Right lung (tissue), 10 donors: ENCODE measurements at places on chromosomes 12 and 14. TPM values are rescaled to one million over a fixed set of nuclear protein-coding genes. Genes with fewer than 3 reads are reported as not detected.

Gene OR9K2
- polyA plus RNA-seq, result not detected

Gene PLCZ1
- polyA plus RNA-seq, result 1.9 TPM

Gene EML1
- 32.8 TPM for polyA plus RNA-seq

Gene CLEC14A
- 48.4 TPM for polyA plus RNA-seq

GRCh38 chr12:3379079-3379478 lies 111.9 kb upstream of the PRMT8 start:
- DNase-seq, result no peak

- DNase-seq, result no peak
Measured at GRCh38 chr12:1890810-1891209, 27.6 kb downstream of the CACNA2D4 start.

DNA sequence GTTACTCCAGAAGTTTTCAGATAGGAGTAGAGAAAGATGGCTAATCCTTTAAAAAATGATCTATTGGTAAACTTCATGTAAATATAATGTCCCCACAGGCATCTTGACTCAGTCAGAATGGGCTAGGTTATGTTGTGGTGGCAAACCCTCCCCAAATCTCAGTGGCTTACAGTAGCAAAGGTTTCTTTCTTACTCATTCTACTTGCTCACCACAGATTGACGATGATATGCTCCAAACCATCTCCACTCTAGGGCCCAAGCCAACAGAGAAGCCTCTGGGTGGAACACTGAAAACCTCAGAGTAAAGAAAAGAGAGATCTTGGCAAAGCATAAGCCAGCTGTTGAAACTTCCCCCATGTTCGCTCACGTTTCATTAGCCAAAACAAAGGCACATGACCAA lies 146.4 kb downstream of the EMP1 start:
- no peak for DNase-seq

DNA sequence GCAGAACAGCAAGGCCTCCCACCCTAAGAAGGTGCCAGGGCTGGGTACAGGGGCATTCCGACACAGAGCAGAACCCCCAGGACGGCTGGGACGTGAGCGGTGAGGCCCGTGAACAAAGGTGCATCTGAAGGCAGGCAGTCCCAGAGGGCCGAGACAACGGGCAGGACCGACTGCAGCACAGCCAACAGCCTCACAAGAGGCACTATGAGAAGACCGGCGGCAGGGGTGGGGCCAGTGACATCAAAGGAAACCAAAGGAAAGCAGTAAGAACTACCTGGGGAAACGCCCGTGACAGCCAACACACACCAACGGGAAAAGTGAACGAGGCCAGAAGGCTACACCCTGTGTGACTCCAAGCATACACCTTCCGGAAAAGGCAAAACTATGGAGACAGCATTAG lies 9.1 kb downstream of the BTBD6 start:
- DNase-seq, result no peak

DNA sequence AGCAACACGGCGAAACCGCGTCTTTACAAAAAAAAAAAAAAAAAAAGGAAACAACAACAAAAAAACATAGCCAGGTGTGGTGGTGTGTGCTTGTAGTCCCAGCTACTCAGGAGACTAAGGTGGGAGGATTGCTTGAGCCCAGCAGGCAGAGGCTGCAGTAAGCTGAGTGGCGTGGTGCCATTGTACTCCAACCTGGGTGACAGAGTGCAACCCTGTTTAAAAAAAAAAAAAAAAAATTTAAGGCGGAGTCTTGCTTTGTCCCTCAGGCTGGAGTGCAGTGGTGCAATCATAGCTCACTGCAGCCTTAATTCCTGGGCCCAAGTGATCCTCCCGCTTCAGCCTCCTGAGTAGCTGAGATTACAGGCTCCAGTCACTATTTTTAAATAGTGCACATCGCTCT lies 18.2 kb upstream of the FIGNL2 start:
- DNase-seq, result no peak

DNA sequence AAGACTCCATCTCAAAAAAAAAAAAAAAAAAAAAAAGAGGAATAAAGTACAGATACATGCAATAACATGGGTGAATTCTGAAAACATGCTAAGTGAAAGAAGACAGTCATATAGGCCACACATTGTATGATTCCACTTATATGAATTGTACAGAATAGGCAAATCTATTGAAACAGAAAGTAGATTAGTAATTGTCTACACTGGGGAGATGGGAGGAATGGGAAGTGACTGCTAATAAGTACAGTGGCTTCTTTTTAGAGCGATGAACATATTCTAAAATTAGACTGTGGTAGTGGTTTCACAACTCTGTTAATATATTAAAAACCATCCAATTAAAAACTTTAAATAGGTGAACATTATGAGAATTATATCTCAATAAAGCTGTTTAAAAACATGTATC lies 74.4 kb downstream of the ANKS1B start:
- DNase-seq, result no peak

DNA sequence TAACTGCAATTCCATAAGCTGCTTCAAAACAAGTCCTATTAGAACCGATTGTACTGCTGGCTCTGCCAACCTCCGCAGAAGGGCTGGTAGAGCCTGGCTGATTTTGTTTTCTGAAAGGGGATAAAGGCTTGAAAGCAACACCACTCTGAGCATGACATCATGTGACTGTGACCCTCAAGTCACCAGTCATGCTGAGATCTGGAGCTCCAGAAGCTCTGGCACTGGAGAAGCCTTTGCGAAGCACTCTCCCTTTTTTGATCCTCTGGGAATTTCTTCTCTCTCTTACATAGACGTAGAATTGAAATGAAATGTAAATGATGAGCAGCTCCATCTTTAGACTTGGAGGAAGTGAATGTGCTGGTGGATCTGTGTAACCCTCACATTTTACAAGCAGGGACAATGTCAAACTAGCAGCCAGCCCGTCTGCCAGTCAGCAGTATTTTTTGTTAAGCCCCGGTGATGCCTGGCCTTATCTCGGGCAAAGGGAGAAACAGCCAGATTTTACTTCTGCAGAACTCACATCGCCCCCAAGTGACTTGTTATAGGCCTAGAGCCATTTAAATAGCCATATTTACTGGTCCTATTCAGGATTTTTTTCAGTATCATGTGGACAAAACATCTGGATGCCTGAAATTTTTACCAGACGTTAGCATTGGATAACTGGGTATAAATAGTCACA lies 112.1 kb upstream of the NPAS3 start:
- no peak for DNase-seq

DNA sequence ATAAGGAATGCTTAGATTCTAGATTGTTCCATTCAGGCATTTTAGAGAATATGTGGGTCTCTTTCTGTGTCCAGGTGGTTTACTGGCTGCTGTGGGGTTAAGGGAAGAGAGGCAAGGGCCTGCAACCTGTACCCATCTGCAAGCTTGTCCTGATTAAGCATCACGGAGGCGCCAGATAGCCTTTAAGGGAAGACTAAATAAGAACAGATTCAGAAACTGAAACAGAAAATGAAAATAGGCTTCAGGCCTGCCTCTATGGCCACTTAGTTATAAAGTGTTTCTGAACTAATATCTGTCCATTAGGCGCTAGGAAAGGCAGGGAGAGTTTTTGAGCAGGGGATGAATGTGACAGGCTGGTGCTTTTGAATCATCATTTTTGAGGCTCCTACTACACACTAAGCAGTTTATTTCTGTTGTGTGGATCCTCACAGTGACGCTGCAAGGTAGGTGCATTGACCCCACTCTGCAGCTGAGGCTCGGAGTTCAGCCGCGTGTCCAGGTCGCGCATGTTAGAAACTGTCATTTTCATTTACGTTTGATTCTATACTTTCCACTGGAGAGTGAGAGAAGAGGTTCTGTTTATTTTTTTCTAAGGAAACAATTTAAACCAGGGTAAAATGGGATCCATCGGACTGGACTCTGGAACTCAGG lies 47.4 kb downstream of the SLC6A12 start:
- no peak for DNase-seq

DNA sequence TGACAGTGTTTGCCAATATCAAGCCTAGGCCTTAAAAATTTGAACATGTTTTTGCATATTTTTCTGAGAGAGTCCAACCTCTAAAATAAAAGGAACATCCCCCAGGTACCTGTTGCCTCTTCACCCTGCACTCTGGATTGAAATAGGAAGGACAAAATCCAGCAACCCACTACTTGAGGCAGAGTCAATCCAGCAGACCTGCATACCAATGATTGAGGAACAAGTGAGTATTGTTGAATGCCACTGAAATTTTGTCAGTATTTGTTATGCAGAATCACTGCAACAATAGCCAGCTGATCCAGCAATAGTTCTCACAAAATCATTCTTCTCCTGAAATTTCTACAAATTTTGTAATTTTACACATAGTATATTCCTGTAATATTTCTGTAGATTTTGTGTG lies 460.6 kb upstream of the FOXG1 start:
- DNase-seq, result no peak
